ENCODE measurements at places on chromosomes 6 and 20.

GRCh38 chr6:134937426-134937825 is 12.5 kb downstream of the ALDH8A1 start:
- no peak for DNase-seq
- no peak overlapping the region for H3K27ac ChIP-seq
- H3K36me3 ChIP-seq, result no peaks in the 10 kb centered on the region
- H3K4me3 ChIP-seq, result no peak overlapping the region

DNA sequence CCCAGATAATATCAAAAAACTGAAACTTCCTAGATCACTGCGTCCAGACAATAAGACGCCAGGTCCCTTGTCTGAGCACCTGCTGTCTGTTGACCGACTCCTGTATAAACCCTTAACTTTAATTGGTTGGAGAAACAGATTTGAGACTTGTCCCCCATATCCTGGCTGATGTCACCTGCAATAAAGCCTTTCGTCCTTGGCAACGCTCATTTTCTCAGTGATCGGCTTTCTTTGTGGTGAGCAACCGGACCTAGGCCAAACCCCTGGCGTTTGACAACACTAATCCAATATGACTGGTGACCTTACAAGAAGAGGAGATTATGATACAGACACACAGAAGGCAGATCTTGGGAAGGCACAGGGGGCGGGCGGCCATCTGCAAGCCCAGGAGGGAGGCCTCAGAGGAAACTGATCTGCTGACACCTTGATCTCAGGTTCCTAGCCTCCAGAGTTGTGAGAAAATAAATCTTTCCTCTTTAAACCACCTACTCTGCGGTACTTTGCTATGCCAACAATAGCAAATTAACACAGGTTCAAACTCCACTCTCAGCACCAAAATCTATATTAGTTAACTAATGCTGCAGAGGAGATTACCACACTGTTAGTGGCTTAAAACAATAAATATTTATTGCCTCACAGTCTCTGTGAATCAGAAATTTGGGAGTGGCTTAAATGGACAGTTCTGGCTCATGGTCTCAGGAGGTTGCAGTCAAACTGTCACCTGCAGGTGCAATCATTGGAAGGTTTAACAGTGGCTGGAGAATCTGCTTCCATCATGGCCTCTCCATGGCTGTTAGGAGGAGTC is 178.7 kb downstream of the OTOR start:
- no peaks in the 10 kb centered on the region for H3K27me3 ChIP-seq
- DNase-seq, result no peak
- no peaks in the 10 kb centered on the region for H3K36me3 ChIP-seq
- H3K27ac ChIP-seq, result no peak overlapping the region
- H3K4me3 ChIP-seq, result no peak overlapping the region

DNA sequence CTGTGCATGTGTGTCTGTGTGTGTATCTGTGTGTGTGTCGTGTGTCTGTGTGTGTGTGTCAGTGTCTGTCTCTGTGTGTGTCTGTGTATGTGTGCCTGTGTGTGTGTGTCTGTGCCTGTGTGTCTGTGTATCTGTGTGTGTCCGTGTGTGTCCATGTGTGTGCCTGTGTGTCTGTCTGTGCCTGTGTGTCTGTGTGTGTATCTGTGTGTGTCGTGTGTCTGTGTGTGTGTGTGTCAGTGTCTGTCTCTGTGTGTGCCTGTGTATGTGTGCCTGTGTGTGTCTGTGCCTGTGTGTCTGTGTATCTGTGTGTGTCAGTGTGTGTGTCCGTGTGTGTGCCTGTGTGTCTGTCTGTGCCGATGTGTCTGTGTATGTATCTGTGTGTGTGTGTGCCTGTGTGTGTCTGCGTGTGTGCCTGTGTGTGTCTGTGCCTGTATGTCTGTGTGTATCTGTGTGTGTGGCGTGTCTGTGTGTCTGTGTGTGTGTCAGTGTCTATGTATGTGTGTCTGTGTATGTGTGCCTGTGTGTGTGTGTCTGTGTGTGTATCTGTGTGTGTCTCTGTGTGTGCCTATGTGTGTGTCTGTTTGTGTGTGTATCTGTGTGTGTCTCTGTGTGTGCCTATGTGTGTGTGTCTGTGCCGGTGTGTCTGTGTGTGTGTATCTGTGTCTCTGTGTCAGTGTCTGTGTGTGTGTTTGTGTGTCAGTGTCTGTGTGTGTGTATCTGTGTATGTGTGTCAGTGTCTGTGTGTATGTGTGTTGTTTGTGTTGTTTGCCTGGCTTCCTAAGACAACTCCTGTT is 11.6 kb downstream of the SNPH start:
- no peaks in the 10 kb centered on the region for H3K27me3 ChIP-seq
- no peak overlapping the region for H3K4me3 ChIP-seq
- no peaks in the 10 kb centered on the region for H3K36me3 ChIP-seq
- DNase-seq, result no peak
- H3K4me1 ChIP-seq, result peaks cover 6% of the 10 kb centered on the region

GRCh38 chr20:60649541-60649940 is 602.5 kb upstream of the CDH4 start:
- no peak overlapping the region for H3K27ac ChIP-seq
- H3K4me3 ChIP-seq, result no peak overlapping the region
- no peaks in the 10 kb centered on the region for H3K4me1 ChIP-seq
- DNase-seq, result no peak

GRCh38 chr6:102298051-102298450 is 904.5 kb downstream of the GRIK2 start:
- no peak for DNase-seq
- H3K4me3 ChIP-seq, result no peak overlapping the region
- no peaks in the 10 kb centered on the region for H3K4me1 ChIP-seq
- no peaks in the 10 kb centered on the region for H3K36me3 ChIP-seq

DNA sequence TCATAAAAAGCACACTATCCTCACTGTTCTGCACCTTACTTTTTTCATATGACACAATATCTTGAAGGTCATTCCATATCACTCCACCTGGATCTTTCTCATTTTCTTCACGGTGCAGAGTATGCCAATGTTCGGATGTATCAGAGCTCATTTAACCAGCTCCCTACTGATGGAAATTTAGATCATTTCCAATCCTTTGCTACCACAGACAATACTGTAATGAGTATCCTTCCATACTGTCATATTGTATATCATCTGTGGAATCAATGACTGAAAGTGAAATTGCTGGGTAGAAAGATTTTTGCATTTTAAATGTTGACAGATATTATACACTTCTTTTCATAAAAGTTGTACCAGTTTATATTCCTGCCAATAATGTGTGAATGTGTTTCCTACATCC is 2.2 kb upstream of the RAB44 start:
- H3K4me1 ChIP-seq, result peaks cover 18% of the 10 kb centered on the region
- no peaks in the 10 kb centered on the region for H3K27me3 ChIP-seq
- no peaks in the 10 kb centered on the region for H3K36me3 ChIP-seq
- H3K4me3 ChIP-seq, result no peak overlapping the region
- no peak overlapping the region for H3K27ac ChIP-seq

DNA sequence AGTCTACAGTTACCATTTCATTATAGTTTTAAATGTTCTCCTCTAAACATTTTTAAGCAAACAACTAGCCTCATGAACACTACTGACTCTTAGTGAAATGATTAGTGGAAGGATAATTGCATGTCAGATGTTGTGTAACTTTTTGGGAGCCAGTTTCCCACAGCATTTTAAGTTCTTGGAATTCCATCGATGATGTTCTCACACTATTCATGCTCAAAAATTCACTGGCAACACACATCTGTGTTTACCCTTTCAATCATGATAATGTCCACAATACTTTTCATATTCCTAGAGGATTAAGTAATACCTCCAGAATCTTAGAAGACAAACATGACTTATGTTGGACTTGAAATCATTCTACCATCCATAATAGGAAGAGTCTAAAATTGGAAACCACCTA is 678.1 kb upstream of the ID4 start:
- H3K36me3 ChIP-seq, result no peaks in the 10 kb centered on the region
- no peak for DNase-seq
- H3K27ac ChIP-seq, result no peak overlapping the region
- no peak overlapping the region for H3K4me3 ChIP-seq

GRCh38 chr6:143394389-143394788 is 56.1 kb downstream of the ADAT2 start:
- H3K27ac ChIP-seq, result no peak overlapping the region
- no peaks in the 10 kb centered on the region for H3K27me3 ChIP-seq
- no peak overlapping the region for H3K4me3 ChIP-seq
- no peaks in the 10 kb centered on the region for H3K4me1 ChIP-seq
- H3K36me3 ChIP-seq, result no peaks in the 10 kb centered on the region

DNA sequence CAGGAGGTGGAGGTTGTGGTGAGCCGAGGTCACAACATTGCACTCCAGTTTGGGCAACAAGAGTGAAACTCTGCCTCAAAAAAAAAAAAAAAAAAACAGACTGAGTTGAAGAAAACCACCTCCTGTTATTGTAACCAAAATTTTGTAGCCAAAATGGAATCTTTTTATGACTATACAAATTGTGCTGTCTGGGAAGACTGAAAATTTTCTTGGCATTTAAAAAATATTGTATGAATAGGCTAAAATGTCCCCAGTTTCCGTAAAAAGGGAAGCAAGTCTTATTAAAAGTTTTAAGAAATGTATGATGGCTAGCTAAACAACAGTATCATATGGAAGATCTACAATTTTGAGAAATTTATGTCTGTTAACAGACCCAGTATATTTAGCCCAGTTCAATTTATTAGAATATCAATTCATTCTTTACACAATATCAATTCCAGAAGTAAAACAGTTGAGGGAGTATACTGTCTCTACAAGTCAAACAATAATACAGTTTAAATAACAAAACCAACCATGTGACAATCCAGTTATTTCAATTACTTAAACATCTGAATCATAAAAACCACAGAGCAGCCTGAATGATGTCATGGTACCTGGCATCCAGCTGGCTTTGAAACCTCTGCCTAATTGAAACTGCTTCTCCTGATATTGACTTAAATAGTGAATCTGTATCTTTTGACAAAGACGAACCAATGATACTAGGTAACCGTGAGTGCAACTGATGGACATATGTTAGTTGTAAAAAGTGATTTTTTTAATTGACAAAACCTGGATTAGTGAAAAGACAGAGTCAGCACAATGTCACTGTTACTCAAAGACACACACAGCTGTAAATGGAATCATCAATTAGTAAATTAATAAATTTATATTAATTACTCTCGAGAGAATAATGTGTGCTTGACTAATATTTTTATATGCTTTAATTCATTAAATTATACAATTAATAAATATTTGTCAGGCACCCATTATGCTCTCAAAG is 166.6 kb upstream of the MARCKS start:
- no peaks in the 10 kb centered on the region for H3K36me3 ChIP-seq
- H3K27me3 ChIP-seq, result no peaks in the 10 kb centered on the region
- no peak for DNase-seq
- no peaks in the 10 kb centered on the region for H3K4me1 ChIP-seq

- H3K36me3 ChIP-seq, result no peaks in the 10 kb centered on the region
- no peak overlapping the region for H3K27ac ChIP-seq
- H3K27me3 ChIP-seq, result no peaks in the 10 kb centered on the region
- no peak for DNase-seq
- H3K4me1 ChIP-seq, result no peaks in the 10 kb centered on the region
These were observed 230.6 kb downstream of the SOD2 start for GRCh38 chr6:159462431-159462830.

- DNase-seq, result no peak
- H3K27me3 ChIP-seq, result no peaks in the 10 kb centered on the region
- H3K4me3 ChIP-seq, result no peak overlapping the region
- H3K27ac ChIP-seq, result peak overlapping the region; percentile 88
These were observed 747 bp upstream of the TXNDC5 start for GRCh38 chr6:7911345-7911725.

- no peak overlapping the region for H3K4me3 ChIP-seq
- H3K27me3 ChIP-seq, result peaks cover 5% of the 10 kb centered on the region
- H3K4me1 ChIP-seq, result no peaks in the 10 kb centered on the region
- DNase-seq, result no peak
These were observed 14.6 kb upstream of the TMEM181 start for GRCh38 chr6:158545043-158545966.

GRCh38 chr6:74705451-74705850 is 500.4 kb downstream of the COL12A1 start:
- H3K36me3 ChIP-seq, result no peaks in the 10 kb centered on the region
- no peak overlapping the region for H3K27ac ChIP-seq
- H3K27me3 ChIP-seq, result no peaks in the 10 kb centered on the region
- no peaks in the 10 kb centered on the region for H3K4me1 ChIP-seq
- DNase-seq, result no peak

GRCh38 chr20:45347936-45348778 is at the start of gene SDC4:
Gene SDC4 (minus strand): TSS chr20:45348424. CDS start chr20:45348384, 40 bp downstream.
- DNase-seq, result peak; percentile 78
- H3K27me3 ChIP-seq, result no peaks in the 10 kb centered on the region
- H3K36me3 ChIP-seq, result no peaks in the 10 kb centered on the region
- peak within 1 kb of the TSS; percentile 55 for H3K4me3 ChIP-seq
- H3K27ac ChIP-seq, result peak within 1 kb of the TSS; percentile 92

DNA sequence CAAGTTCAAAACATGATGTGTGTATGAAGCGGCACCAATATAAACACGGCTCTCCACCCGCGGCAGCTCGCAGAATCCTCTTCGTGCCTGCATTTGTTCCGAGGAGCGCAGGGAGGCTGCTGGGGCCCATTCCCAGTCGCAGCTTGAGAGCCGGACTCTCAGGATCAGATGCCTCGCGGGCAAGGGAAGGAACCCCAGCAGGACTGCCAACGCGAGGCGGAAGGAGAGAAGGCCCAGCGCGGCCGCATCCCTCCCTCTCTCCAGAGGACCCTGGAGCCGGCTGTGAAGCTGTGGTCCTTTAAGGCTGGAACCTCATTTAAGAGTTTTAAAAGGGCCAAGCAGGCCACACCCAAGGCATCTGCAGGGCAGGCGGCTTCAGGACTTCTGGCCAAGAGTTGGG is 44.2 kb upstream of the ZBP1 start:
- no peak for DNase-seq
- no peak overlapping the region for H3K4me3 ChIP-seq
- H3K4me1 ChIP-seq, result peaks cover 8% of the 10 kb centered on the region
- H3K27ac ChIP-seq, result no peak overlapping the region
- no peaks in the 10 kb centered on the region for H3K27me3 ChIP-seq

DNA sequence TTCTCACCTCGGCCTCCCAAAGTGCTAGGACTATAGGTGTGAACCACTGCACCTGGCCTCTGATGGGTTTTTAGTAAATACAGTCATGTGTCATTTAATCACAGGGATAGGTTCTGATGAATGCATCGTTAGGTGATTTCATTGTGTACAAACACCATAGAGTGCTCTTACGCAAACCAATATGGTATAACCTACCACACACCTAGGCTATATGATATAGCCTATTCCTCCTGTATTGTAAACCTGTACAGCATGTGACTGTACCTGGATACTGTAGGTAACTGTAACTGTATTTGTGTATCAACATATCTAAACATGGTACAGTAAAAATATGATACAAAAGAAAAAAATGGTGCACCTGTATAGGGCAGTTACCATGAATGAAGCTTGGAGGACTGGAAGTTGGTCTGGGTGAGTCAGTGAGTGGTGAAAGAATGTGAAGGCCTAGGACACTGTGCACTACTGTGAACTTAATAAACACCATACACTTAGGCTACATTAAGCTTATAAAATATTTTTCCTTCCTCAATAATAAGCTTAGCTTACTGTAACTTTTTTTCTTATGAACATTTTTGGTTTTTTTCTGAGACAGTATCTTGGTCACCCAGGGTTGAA is 10.0 kb downstream of the BICRAL start:
- H3K36me3 ChIP-seq, result peaks cover 10% of the 10 kb centered on the region
- no peak overlapping the region for H3K4me3 ChIP-seq
- peaks cover 41% of the 10 kb centered on the region for H3K4me1 ChIP-seq
- H3K27me3 ChIP-seq, result no peaks in the 10 kb centered on the region

All from heart right ventricle (tissue), 16 donors.